EL (cell line): ENCODE measurements at places on chromosomes 11 and 22.

DNA sequence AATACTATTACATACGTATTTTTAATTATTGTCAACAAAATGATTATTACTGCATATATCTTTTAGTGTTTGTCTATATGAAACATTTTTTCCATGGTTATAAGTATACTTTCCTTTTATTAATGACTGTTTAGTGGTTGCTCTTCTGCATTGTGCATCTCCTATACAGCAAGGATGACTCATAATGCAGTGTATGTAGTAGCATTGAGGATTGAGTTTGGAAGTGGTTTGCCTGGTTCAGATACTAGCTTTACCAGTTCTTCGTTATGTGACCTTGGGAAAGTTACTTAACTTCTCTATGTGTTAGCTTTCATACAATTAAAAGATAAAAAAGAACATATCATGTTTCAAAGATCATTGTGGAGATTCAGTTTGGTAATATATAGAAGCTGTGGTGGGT, 44.1 kb downstream of the CHORDC1 start:
- DNase-seq, result no peak

DNA sequence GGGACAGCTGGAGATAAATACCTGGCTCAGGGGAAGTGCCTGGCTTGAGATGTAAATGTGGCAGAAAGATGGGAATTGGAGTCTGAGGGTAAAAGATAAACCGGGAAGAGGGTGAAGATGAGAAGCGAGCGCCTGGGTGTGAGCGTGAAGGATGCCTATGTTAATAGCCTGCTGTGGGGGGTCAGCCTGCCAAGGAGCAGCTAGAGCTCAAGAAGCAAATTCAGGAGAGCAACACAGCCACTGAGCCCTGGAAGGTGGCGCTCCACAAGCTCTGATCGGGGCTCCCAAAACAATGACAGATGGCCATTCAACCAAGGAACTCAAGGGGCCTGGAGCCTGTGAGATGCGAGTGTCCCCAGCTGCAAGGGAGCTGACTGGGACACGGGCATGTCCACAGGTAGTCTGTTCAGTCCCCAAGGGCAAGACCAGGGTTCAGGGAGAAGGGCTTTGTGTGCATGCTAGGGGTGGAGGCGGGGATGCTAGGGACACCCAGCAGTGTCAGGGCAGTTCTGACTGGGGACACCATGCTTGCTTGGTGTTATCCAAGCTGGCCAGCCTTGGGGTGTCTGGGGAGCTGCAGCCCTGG, 2.8 kb downstream of the GSC2 start:
- no peak for DNase-seq

GRCh38 chr11:120391854-120392253, 55.6 kb downstream of the ARHGEF12 start:
- no peak for DNase-seq

- DNase-seq, result no peak
These were observed 70.6 kb downstream of the PHF21A start for GRCh38 chr11:46050662-46051061.

DNA sequence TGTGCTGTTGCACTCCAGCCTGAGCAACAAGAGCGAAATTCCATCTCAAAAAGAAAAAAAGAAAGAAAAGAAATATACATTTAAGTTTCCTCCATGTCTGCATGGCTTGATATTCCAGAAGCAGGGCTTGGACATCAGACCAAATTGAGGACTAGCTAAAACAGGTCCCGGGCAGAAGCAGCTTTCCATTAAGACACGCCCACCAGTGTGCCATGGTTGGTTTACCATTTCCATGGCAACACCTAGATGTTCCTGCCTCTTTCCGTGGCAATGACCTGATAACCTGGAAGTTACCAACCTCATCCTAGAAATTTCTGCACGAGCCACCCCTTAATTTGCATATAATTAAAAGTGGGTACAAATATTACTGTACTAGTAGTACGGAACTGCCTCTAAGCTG, 111.3 kb downstream of the NAT10 start:
- DNase-seq, result no peak

GRCh38 chr11:106679581-106679980, 338.7 kb downstream of the GUCY1A2 start:
- no peak for DNase-seq

DNA sequence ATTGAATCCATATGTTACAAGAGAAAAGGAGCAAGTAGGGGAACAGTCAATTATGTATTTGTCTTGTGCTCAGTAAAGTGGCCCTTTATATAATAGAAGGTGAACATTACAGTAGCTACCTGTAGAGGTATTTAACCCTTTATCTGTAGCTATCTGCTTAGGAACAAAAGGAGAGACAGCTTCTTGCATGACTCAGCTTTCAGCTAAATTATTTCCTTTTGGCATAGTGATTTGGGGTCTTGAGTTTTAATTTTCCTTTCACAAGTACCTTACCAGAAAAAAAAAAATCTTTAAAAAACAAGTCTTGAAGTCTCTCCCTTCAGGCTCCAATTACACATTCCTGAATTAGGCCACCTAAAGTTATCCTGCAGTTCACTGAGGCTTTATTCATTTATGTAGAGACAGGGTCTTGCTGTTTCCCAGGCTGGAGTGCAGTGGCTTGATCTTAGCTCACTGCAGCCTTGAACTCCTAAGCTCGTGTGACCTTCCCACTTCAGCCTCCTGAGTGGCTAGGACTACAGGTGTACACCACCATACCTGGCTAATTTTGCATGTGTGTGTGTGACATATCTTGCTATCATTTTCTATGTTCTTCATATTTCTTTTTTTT, 32.6 kb upstream of the RCE1 start:
- no peak for DNase-seq

DNA sequence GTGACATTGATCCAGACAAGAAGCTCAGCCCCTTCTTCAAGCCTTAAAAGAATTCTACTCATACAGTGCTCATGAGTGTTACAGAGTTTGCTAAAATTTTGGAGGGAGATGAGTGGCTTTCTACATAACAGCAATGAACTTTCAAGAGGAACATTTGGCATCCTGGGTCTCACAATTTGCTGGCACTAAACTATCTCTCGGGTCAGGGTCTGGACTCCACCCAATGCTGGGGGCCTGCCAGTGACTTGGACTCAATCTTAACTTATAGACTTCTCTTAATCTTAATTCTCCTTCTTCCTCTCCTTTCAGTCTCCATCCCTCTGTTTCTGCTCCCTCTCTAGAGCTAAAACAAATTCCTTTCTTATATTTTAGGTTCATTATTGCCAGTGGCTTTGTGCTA, 317.9 kb downstream of the TMEM135 start:
- DNase-seq, result no peak

- DNase-seq, result no peak
These were observed 791.0 kb downstream of the TBC1D22A start for GRCh38 chr22:47553436-47553835.

DNA sequence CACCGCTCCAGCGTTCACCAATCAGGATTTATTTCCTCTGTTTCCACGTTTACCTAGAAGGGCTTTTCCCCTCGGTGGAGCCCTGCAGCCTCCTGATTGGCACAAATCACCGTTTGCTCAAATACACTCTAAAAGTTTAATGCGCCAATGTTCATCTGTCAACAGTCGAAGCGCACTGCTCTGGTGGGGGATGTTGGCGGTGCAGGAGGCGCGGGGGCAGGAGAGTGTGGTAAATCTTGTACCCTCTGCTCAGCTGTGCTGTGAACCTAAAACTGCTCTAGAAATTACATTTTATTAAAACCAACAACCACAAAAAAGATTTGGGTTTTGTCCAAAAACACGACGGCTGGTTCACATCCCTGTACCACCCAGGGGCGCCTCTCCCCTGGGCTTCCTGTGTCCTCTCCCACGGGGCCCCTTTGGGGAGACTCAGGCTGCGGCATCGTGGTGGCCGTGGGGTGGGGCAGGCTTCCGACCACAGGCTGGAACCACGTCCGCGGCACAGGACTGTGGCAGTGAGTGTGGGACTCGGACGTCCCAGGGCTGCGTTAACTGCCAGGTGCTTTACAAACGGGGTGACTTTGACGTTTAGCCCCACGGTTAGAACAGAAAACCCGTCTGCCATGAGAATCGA, 13.5 kb downstream of the TTLL8 start:
- no peak for DNase-seq

DNA sequence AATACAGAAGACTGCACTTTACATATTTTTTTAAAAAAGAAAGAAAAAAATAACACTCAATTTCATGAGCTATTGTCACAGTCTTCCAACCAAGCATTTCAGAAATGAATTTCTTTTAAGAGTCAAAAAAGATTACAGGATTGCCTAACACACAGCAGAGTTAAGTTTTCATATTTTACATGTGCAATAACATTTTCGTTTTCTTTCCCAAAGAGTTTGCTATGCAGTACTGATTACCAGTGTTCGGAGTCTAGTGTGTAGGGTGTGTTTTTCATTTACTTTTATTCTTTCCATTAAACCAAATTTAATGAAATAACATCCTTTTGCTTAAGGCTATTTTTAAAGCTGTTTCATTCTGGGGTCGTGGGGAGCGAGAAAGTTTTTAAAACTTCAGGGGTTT, 53.2 kb downstream of the MN1 start:
- no peak for DNase-seq

DNA sequence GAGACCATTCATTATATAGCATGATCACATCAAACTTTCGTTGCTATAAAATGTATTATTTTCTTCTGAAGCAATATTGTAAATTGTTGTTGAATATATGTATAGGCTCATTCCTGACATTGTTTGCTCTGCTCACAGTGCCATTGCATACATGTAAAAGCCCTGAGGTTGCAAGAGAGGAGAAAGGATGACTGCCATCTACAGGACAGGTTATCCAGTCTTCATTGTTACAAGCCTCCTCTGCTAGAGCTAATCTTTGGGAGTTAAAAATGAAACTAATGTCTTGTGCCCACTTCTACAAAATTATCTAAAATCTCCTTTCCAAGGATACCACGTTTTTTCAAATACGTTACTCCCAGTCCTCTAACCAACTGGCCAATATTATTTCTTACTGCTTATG, 16.4 kb upstream of the OR5AL1 start:
- DNase-seq, result no peak

DNA sequence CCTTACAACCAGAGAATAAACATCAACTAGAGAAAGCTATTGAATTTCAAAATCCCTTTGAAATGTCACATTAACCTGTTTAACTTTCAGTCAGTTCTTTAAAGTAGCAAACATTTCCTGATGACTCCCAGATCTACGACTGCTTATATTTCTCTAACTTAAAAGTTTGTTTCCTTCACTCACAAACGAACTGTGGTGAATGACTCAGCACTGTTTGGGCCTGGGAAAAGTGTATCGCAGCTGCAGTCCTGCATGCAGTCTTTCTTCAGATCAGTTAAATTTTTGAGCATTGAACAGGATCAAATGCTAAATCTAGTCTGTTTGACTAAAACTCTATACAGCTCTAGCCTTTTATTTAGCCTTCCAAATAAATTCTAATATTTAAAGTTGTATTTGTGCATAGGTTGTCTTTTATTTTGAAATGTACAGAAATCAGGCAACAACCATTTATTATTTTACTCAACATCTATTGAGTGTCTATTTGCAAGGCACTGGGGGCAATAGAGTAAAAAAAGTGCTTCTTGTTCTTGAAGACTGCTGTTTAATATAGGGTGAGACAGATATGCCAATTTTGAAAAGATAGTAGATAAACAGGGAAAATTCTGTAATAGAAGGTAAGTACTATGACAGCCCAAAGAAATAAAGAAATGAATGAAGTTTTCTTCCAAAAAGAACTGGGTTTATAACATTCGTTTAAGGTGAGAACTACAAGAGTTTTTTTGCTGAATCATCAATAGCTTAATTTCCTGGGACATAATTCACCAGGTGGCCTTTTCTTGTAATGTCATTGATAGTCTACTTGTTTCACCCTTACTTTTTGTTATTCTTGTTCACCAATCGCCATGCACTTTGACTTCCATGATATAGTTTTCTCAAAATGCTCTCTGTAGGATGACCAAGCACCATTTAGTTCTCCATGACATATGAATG, 235.4 kb downstream of the METTL15 start:
- DNase-seq, result peak; percentile 78

GRCh38 chr11:60875366-60876167, 8.2 kb downstream of the ZP1 start:
- DNase-seq, result no peak

DNA sequence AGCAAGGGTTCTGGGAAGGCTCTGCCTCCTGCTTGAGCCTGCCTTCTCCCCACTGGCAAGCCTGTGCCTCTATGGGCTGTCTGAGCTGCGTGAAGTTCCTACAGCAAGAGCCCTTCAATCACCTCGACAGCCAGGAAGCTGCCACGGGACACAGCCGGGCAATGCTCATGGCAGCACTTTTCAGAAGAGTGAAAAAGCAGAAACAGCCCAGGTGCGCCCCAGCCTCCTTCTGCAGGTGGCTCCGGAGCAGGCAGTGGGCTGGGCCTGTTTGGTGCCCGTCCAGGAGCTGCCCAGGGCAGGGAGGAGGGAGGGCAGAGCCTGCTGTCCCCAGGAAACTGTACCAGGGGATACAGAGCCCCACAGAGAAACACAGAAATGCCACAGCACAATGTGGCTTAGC, 24.6 kb upstream of the COMT start:
- DNase-seq, result no peak
